Fibroblast of the conjunctiva (primary cell): ENCODE measurements at places on chromosomes 1 and 21.

- no peak for DNase-seq
These were observed 15.3 kb upstream of the TMCO2 start for GRCh38 chr1:40232444-40232843.

DNA sequence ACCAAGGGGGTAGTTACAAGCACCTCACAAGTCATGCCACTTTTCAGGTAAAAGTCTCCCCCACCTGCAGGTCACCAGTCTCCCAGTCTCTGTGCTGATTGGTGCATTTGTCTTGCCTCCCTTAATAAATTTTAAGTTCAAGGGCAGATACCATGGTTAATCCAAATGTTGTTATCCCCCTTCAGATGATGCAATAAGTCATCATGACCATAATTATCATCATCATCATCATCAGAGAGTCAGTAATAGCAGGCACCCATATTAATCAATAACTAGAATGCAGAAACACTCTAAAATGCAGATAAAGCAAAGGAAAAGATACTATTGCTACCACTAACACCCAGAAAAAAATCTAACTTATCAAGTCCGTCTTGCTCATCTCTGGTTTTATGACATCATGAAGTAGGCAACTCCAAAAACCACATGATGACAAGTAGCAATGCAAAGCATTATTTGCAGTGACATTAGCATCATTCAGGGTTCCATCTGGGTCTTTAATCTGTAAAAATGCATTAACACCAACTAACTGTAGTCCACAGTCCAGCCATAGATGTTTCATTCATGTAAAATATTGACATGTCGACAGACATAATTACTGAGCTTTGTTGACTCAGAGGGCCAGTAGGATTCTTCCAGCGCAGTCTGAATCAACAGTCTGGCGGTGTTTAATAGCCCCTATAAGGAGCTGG is 492.0 kb upstream of the RUNX1 start:
- no peak for DNase-seq

DNA sequence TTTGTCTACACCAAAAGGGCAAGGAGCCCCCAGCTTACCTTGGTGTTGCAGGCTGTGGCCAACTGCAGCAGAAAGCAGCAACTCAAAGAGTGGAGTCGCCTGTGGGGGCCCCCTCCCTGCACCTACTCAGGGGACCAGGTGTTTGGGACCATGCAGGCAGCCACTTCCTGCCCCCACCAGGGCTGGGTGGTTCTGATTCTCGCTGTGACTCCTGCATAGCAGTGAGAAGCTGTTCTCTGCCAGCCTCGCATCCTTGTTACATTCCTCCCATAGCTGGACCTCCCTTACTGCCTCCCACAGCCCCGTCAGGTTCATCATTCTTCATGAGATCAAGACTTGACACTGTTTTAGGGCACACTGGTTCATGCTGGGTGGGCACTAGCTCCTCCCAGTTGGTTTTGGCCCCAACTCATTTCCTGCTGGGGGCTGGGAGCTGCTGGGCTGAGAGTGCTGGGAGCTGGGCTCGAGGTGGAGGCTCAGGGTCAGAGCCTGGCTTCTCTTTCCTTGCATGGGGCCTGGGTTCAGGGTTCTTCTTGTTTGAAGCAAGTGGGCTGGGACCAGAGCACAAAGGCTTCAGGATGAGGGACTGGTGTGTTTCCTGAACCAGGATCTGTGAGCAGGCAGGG is 146.9 kb upstream of the C1orf174 start:
- DNase-seq, result no peak

GRCh38 chr1:59413327-59413720 is 116.4 kb downstream of the FGGY start:
- DNase-seq, result no peak

DNA sequence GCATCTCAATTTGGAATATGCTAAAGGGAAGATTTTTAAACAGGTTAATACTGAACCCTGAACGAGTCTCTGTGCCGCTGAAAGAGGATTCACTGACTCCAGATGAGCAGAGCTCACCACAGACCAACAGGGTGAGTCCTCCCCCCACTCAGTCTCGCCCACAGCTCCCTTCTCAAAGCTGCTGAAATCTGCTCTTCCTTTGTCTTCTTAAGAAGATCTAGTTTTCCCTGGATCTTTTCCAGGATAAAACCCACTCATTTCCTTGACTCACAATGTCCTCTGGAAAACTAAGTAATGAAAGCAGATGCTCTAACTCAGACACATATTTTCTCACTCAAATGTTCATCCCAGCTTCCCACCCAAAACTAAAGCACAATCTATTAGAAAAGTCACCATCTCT is 447.0 kb upstream of the PKN2 start:
- DNase-seq, result peak; percentile 5

- DNase-seq, result no peak
These were observed 6.0 kb upstream of the KCNA2 start for GRCh38 chr1:110612060-110612745.

DNA sequence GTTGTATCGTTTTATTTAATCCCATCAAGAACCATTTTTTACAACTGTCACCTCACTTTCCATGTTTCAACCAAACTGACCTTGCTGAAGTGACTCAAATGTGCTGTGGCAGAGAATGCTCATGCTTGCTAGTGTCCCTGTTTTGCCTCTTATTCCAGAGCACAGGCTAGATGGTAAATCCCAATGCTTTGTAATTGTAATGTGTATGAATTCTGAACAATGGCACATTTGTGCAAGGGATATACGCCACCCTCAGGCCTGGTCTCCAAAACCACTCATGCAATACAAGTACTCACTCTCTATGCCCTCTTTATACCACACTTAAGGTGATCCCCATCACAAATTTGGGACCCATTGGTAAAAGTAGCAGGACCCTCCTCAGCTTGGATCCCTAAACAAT is 313.6 kb downstream of the HHIPL2 start:
- DNase-seq, result no peak

DNA sequence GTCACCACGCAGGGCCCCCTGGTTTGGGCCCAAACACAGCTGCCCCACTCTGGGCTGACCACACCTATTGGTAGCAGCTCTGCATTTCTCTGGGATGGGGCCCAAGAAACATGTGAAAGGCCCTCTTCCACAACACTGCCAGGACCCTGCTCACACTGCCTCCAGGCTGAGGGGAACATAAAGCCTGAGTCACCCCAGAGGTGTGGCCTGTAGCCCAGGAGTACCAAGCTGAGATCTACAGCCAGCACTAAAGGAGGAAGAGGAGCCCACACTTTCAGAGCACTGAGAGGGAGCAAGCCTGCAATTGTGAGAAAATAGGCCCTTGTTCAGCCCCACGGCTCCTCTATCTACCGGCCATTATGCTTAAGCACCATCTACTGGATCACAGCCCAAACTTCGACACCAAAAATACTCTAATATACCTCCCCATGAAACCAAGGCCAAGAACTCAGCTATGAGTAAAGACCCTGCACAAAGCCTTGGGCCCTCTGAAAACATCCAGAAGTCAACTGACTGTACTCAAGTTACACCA is 14.4 kb upstream of the OR2T10 start:
- DNase-seq, result no peak

DNA sequence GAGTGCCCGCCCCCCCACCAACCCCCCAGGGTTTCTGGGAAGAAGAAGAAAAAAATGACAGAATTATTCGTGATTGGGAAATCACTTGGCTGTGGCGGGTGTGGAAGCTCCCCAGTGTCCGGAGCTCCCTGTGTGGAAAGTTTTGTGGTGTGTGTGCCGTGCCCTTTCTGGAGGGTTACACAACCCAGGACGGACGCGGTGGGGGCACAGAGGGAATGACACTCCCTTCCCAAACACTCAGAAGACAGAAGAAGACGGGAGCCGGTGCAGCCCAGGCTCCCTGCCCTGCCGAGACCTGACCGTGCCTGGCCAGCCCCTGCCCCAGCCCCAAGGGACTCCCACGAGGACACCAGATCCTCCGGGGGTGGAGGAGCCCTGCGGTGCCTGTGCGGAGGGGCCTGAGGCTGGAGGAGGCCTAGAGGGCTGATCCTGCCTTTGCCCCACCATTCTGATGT is 33.0 kb upstream of the ADARB1 start:
- peak; percentile 72 for DNase-seq

- DNase-seq, result no peak
These were observed 726.2 kb downstream of the USP25 start for GRCh38 chr21:16455978-16456377.

DNA sequence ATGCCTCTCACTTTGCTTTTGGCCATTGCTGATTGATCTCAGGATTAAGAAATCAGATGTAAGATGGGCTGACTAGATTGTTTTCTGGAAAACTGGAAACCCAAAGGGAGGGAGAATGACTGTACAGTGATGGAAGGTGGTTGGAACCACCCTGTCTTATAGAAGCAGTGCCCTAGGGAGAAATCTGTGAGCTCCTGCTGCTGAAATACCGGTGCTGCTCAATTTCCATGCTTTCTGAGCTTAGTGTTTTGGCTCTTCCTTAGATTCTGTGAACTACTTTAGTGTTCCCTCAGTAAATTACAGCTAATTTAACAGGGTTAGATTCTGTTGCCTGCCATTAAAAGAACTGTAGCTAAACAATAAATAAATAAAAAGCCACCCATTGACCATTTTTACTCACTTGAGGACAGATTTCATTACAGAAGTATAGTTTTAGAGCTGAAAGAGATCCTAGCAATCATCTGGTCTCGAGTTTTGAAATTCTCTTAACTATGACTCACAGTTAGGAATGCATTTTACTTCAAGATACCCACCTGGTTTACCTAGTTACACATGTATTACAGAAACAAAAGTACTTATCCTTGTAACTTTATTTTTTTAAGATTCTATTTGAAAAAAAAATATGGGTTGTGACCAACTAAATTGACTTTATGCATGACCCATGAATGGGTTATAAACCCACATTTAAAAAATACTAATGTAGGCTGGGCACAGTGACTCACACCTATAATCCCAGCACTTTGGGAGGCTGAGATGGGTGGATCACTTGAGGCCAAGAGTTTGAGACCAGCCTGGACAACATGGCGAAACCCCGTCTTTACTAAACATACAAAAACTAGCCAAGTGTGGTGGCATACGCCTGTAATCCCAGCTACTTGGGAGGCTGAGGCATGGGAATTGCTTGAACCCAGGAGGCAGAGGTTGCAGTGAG is 33.2 kb downstream of the CAMSAP2 start:
- DNase-seq, result no peak

- no peak for DNase-seq
These were observed 38.7 kb upstream of the TTC34 start for GRCh38 chr1:2840036-2840809.

- no peak for DNase-seq
These were observed 6.2 kb downstream of the MED8 start for GRCh38 chr1:43383449-43383848.

- DNase-seq, result peak; percentile 17
These were observed 44.9 kb upstream of the TNFSF18 start for GRCh38 chr1:173095632-173096031.

DNA sequence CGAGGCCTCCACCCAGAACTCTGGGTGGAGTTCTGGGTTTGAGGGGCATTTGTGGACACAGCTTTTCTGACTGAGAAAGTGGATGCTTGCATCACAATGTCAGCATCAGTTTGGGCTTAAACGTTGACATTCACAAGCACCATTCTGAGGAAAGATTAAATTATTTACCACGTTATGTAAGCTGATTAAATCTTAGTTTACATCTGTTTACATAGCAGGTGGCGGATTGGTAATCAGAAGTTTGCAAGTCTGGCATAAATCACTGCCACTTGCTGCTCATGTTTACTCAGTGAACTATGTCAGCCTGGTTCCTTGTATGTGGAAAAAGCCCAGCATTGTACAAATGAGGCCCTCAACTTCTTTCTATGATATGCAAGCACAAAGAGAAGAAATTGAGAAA is 310.1 kb downstream of the PAPPA2 start:
- no peak for DNase-seq

DNA sequence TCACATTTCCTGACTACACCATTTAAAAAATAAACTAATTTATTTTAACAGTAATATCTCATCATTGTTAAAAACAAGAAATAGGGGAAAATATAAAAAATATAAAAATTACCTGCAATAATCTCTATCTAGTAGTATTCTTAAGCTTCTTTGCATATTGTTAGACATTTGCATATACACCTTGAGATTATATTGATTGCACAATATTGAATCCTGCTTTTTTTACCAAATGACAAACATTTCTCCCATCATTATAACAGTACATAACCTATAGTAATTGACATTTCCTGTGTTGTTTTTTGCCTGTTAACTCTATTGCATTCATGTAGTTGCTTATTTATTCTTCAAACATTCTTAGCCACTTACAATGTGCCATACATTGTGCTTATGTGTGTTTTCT is 11.7 kb upstream of the CR1L start:
- DNase-seq, result no peak

GRCh38 chr1:184770181-184770979 is 15.7 kb upstream of the EDEM3 start:
- DNase-seq, result no peak

DNA sequence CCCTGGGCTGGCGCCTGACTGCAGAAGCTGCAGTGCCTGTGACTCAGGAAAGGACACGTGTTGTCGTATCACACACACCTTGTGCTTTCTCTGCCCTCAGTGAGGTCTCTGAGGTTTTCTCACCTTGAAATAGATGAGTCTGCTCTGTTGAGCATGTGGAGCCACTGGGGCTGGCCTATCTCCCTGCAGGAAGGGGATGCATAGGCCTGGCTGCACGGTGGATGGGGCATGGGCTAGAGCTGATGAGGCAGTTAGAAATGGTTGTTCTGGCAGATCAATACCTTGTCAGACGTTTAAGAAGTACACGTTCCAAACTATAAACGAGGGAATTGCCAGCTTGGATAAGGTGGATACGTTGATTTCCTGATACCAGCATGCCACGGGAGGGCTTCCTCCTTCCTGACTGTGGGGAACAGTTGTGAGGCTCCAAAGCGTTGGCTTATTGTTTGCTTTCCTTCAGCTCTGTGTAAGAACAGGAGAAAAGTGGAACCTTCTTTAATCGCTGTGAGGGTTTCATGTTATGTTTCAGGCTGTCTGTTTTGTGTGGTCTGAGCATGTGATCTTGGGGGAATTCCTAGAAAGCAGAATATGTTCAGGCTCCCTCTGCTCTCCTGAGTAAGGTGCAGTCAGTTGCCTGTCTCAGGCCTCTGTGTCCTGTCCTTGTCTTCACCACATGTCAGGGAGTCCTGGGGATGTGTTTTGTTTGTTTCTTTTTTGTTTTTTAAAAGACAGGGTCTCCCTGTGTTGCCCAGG is 44.8 kb downstream of the PCNT start:
- no peak for DNase-seq

DNA sequence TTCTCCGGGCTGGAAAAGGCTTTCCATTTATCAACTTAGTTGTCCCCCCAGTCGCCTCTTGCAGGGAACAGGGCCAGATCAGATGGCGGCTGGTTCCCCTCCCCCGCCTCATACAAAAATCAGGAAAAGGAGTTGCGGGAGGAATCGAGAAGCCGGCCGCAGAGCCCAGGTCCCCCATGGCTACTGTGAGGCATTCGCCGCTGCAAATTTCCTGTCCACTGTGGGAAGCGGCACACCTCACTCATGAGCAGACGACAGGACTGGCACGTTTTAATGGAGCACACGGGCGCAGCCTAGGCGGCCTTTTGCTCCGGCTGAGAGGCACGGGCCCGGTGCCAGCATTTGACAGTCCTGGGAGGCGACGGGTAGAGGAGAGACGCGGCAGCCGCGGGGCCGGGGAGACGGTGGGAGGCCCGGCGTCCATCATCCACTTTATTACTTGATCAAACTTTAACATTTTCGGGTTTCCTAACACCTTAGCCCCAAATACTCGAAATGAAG is 1.1 kb downstream of the GNG4 start:
- no peak for DNase-seq

- no peak for DNase-seq
These were observed 178.8 kb downstream of the NR5A2 start for GRCh38 chr1:200206340-200206739.
